ENCODE measurements at places on chromosomes 1 and 21.
A peak's percentile ranks its signal among the peaks of the same experiment; 100 is the strongest.

DNA sequence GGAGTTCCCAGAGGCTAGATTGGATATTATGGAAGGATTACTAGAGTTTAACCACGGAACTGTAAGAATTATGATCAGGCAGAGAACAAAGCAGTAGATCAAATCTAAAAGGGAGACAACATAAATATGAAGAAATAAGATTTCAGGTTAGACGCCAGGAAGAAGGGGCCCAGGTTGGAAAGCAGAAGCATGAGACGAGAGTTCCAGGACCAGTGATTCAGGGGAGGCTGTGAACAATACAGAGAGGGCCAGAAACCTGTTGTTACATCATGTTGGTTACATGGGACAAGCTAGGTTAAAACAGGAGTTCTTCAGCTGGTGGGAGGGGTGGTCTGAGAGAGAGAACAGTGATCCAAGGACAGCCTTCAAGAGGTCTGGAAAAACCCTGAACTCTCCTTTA, 128.4 kb upstream of the MROH9 start:
- no peak for DNase-seq

DNA sequence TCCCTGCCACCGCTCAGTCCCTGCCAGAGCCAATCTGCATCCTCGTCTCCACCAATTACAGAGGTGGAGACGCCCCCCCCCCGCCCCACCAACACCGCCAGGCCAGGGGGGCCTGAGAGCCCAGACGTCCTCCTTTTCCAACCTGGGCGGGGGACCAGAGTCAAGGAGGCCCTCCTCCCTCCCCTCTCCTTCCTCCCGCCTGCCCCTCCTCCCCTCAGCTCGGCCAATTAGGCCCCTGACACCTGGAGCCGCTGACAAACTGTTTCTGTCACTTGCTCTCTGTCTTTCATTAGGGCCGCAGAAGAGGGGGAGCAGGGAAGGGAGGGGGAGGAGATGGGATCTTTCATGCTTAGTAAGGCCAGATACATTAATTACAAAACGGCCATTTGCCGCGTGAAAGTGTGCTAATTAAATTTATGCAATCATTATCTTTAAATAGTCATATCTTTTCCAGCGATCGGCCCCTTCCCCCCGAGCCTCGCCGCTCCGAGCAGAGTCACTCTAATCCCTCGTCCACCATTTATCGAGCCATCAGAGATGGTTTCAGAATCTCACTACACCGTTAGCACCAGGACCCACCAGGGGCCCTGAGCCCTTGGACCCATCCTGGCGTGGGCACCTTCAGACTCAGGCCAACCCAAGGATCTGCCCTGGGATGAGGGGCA, 94.7 kb downstream of the PAX7 start:
- DNase-seq = no peak

GRCh38 chr1:225999912-226000337, 782 bp upstream of the SDE2 start:
- DNase-seq = no peak

- no peak for DNase-seq
Observed at GRCh38 chr21:28773036-28773435, 219.6 kb downstream of the LTN1 start.

- DNase-seq = no peak
Observed at GRCh38 chr1:84870591-84870990, 22.4 kb downstream of the LPAR3 start.

DNA sequence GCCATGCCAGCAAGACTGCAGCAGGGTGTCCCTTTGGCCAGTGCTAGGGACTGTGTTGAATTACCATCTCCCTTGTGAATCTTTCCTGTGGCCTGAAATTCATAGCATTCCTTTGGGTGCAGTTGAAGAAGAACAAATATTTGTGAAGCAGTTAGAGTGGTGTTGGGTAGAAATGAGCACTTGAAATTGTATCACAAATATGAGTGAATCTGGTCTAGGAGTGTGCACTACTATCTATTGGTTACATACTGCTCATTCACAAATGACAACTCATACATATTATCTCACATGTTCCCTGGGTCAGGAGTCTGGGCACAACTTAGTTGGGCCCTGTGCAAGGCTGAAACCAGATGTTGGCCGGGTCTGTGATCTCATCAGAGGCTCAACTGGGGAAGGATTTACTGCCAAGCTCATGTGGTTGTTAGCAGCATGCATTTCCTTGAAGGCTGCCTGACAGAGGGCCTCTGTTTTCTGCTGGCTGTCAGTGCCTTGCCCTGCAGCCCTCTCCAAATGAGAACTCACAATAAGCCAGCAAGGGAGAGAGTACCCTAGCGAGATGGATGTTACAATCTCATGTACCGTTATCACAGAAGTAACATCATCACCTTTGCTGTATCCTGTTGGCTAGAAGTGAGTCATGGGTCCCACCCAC, 23.8 kb downstream of the AJAP1 start:
- DNase-seq = no peak

DNA sequence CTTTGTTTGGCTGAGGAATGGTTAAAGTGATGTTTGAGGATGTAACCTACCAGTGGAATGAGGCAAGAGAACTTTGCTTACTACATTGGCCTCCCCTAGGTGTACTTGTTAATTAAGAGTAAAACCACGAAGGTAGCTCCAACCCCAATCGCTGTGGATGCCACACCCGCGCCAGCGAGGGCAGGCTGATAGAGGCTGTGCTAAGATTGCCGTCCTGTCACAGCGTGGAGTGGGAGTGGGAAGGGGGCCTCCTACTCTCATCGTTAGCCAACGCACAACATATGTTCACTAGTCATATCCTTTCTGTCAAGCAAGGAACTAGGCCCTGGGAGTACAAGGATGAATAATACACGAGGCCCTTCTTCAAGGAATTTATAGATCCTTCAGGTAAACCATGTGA, 99.6 kb downstream of the RUNX1 start:
- DNase-seq = no peak

DNA sequence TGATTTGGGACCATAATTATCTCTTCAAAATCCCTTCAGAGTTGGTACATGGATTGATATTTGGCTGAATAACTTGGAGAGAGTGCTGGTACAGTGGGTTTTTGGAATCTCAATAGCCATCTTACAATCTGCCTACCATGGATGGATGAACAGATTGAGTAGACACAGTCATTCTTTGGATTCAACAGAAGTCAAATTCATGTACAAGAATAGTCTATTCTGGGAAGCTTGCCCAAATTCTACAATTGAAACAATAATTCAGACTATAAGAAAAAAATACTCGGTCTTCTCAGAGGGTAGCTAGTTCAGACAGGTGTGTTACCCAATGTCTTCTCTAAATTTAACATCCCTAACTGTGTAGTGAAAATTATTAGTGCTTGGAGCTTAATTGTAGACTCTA, 574.0 kb downstream of the LRRIQ3 start:
- no peak for DNase-seq

DNA sequence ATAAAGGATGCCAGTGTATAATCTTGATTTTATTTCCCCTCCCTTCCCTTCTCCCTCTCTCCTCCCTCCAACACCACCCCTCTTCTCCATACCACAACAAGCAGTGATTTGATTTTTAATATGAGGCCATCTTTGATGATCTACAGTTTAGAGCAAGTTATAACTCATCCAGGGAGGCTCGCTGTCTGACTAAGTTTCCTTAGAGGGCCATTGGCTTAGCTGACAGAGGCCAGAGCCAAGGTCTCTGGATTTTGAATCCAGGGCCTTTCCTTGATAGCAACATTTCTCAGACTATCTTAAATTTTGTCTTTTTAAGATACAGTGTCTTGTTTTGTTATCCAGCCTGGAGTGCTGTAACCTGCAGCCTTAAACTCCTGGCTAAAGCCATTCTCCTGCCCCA, 431.0 kb upstream of the USP24 start:
- DNase-seq = no peak

GRCh38 chr1:116943438-116943837, 33.7 kb downstream of the PTGFRN start:
- DNase-seq = peak; percentile 27

DNA sequence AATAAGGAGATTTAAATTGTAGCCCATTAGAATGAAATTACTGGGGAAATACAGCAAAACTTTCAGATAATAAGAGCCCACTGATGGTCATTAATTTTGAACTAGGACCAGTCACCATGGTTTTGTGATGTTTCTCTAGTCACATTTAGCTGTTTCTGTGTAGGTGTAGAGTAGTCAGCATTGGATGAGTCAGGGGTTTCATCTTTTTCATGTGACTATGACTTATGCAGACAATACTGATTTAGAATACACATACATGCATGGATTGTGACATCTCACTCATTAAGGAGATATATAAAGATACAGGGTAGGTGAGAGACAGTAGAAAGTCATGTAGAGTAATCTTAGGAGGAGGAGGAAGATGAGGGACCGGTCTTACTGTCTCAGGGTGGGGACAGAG, 1192.7 kb downstream of the KCNT2 start:
- DNase-seq = no peak

DNA sequence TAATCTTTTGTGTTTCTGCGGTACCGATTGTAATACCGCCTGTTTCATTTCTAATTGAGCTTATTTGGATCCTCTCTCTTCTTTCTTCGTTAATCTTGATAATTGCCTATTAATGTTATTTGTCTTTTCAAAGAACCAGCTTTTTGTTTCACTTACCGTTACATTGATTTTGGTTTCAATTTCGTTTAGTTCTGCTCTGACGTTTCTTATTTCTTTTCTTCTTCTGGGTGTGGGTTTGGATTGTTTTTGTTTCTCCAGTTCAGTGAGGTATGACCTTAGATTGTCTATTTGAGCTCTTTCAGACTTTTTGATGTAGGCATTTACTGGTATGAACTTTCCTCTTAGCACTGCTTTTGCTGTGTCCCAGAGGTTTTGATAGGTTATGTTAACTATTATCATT, 9.4 kb downstream of the OR2M2 start:
- no peak for DNase-seq

- no peak for DNase-seq
Observed at GRCh38 chr1:75707191-75707590, 17.3 kb upstream of the ACADM start.

DNA sequence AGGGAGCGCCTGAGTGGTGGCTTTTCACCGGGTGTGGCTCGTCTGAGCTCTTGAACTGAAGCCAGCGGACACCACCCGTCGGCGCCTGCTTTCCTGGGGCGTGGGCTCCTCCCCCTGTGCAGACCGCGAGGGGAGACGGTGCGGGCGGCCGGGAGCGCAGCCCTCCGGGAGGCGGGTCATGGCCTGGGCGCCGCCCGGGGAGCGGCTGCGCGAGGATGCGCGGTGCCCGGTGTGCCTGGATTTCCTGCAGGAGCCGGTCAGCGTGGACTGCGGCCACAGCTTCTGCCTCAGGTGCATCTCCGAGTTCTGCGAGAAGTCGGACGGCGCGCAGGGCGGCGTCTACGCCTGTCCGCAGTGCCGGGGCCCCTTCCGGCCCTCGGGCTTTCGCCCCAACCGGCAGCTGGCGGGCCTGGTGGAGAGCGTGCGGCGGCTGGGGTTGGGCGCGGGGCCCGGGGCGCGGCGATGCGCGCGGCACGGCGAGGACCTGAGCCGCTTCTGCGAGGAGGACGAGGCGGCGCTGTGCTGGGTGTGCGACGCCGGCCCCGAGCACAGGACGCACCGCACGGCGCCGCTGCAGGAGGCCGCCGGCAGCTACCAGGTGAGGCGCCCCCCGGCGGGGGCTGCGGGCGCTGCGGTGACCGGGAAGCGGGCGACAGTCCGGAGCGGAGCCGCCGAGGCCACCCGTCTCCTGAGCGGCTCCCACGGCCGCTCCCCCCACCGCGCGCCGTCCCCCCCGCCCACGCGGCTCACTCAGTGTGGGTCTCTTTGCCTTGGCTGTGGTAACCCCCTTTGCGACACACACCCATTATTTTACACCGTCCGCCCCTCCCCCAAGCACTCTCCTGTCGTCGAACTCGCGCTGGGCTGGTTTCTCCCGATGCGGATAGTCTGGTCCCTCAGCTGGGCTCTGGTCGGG, at the start of gene TRIM58:
Gene TRIM58 (plus strand): TSS at position 119 of the 916 bp plus-strand sequence. CDS start 60 bp downstream, at position 179.
- DNase-seq = peak; percentile 50

DNA sequence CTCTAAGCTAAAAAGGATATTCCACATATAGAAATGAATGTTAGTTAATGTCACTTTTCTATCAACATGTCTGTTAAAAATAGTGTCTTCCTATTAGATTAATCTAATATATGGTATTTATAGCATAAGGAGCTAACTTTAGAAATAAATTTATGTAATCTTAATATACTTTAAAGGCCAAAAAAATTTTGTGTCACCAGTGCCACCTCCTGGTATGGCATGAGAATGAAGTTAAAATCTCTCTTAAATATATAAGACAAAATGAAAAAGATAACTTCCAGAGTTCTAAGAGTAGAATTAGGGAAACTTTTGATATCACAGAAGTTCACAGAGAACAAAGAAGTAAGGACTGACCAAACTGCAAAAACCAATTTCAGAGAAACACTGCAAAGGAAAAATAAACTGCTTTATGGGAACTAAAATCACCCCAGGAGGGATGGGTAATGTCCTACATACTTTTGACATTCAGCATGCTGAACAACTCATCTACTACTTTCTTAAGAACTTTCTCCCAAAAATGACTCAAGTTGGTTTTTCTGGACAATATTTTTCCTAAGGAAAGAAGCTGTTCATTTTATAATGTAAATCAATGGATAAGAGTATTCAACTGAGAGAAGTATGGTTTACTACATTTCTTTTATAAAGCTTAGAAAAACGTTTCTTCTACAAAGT, 82.8 kb downstream of the TRIM33 start:
- DNase-seq = no peak

- DNase-seq = no peak
Observed at GRCh38 chr1:244341455-244342450, 110.0 kb downstream of the ADSS2 start.

DNA sequence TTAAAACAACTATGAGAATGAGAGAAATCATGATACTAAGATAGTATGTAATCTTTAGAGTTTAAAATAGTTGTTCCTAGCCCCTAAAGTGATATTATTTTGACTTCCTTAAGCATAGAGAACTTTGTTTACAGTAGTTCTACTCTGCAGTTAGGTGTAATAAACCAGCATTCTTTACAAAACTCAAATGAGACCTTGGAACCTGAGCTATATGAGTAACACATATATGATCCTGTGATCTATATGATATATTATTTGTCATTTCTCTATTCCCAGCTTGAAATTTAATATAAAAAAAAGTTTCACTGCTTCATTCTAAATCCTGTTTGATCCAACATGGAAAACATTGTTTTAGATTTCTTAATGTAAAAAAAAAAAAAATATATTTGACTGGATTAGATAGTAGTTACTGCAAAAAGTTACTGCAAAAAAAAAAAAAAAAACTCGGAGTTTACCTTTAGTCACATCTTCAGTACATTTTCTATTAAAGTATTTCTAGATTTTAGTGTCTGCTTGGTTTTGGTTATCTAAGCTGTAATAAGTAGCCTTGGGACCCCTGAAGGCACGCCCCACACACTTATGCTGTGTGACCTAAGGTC, 463.8 kb downstream of the USP25 start:
- no peak for DNase-seq
